ENCODE measurements at places on chromosomes 12 and 14.

DNA sequence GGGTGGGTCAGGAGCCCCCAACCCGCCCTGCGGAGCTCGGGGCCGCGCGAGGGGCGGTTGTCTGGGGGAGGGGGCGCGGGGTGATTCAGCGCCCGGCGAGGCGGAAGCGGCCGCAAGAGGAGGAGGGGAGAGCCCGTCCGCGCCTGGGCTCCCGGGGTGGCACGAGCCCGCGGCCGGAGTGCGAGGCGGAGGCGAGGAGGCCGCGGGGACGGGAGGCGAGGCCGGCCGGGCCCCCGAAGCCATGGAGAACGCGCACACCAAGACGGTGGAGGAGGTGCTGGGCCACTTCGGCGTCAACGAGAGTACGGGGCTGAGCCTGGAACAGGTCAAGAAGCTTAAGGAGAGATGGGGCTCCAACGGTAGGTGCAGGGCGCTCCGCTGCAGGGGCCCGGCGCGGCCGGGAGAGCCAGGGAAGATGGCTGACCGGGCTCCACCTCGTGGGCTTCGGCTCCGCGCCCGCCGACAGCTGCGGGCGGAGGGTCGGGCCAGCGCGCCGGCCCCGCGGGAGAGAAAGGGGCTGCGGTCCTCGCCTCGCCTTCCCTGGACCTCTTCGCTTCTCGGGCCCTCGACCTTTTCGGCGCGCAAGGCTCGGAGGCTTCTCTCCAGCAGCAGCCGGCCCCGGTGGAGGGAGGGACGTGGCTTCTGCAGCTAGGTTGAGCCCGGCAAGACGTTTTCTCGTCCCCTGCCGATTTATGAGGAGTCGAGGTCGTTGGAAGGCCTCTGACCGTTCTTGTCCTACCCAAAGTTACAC, 677 bp downstream of the ATP2A2 start:
- peak; percentile 9 for DNase-seq

- DNase-seq: no peak
Measured at GRCh38 chr12:1972856-1973317, 31.4 kb downstream of the DCP1B start.

DNA sequence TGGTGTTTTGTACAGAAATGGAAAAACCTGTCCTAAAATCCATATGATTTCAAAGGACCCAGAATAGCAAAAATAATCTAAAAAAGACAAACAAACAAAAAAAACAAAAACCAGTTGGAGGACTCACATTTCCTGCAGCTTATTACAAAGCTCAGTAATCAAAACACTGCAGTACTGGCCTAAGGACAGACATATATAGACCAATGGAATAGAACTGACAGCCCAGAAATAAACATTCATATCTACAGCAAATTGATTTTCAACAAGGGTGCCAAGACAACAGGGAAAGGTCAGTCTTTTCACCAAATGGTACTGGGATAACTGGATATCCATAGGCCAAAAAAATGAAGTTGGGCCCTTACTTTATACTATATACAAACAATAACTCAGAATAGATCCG, 55.0 kb downstream of the TAOK3 start:
- DNase-seq: no peak

DNA sequence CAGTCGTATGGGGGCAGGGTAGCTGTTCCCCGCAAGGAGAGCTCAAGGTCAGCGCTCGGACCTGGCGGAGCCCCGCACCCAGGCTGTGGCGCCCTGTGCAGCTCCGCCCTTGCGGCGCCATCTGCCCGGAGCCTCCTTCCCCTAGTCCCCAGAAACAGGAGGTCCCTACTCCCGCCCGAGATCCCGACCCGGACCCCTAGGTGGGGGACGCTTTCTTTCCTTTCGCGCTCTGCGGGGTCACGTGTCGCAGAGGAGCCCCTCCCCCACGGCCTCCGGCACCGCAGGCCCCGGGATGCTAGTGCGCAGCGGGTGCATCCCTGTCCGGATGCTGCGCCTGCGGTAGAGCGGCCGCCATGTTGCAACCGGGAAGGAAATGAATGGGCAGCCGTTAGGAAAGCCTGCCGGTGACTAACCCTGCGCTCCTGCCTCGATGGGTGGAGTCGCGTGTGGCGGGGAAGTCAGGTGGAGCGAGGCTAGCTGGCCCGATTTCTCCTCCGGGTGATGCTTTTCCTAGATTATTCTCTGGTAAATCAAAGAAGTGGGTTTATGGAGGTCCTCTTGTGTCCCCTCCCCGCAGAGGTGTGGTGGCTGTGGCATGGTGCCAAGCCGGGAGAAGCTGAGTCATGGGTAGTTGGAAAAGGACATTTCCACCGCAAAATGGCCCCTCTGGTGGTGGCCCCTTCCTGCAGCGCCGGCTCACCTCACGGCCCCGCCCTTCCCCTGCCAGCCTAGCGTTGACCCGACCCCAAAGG, 804 bp downstream of the GAPDH start:
- peak; percentile 65 for DNase-seq

DNA sequence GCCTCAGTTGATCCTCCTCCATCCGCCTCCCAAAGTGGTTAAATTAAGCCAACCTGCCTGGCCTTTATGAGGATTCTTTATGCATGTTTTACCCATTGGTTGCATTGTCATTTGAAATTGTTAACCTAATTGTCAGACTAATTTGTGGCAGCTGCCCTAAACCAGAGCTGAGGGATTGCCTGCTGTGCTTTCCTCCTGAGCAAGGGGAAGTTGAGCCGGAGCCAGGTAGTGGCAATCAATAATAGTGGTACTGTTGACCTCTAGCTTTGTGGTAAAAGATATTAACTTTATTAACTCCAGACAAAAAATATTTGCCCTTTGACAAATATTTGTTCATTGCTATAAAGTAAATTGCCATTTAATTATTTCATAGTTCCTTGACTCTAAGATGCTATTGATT, 5.6 kb upstream of the HEBP1 start:
- DNase-seq: no peak

GRCh38 chr14:77148510-77149231, 7.1 kb upstream of the ZDHHC22 start:
- DNase-seq: no peak

- no peak for DNase-seq
Measured at GRCh38 chr12:14954269-14954668, 7.1 kb downstream of the ARHGDIB start.

GRCh38 chr12:116302166-116303058, 24.9 kb upstream of the MED13L start:
- no peak for DNase-seq

DNA sequence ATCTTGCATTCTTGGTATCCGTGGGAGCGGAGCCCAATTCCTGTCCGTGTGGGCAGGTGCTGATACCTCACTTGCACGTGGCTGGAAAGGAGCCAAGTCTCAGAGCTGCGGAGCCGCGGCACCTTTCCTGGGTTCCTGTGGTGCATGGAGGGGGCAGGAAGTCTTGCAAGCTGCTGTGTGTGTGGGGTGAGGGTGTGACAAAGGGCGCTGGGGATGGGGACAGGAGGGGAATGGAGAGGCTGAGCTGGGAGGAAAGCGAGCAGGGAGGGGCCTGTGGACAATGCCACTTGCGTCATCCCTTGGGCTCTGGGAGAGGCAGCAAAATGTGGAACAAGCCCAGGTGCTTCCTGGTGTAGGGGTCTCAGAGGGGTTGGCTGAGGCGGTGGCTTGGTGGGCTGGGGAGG, 86.7 kb downstream of the CALM1 start:
- DNase-seq: no peak

DNA sequence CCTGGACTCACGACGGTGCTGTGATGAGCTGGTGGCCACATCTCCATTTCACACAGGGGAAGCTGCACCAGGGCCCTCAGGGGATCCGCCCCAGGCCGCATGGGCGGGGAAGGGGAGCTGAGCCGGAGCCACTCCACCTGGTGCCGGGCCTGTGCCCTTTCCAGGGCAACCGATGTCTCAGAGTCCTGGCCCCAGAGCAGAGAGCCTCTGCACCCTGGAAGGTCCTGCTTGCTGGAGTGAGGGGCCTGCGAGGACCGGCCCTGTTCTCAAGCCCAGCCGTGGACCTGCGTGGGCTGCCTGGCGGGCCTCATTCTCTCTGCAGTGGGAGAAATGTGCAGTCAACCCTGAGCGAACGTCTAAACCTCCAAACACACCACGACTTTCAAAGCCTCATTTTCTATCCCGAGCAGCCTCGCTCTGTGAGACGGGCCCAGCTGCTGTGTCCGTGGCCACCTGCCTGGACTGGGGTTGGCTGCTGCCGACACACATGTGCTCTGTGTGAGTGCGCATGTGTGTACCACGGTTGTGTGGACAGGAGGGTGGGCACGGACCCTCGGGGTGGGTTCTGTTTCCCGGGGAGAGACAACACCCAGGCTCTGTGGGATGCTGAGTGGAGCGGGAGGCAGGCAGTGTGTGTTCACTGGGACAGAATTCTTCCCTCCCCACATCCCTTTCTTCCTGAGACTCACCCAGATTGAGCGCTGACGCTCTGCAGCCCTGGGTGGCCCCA, 163.5 kb downstream of the KIF26A start:
- no peak for DNase-seq

DNA sequence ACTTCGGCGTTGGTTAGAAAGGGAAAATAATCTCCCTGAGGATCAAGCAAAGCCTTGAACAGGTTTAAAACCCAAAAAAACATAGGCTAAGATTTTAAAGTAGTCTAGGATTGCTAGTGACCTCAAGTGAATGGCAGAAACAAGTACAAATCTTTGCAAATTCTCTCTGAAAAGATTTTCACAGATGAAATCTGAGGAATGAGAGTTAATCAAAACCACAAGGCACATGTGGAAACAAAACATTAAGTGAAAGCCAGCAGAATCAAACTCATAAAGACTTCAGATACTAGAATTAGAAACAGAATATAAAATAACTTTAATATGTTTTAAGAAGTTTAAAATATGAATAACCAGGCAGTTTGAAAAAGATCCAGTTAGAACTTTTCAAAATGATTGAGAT, 52.2 kb upstream of the CFL2 start:
- no peak for DNase-seq

DNA sequence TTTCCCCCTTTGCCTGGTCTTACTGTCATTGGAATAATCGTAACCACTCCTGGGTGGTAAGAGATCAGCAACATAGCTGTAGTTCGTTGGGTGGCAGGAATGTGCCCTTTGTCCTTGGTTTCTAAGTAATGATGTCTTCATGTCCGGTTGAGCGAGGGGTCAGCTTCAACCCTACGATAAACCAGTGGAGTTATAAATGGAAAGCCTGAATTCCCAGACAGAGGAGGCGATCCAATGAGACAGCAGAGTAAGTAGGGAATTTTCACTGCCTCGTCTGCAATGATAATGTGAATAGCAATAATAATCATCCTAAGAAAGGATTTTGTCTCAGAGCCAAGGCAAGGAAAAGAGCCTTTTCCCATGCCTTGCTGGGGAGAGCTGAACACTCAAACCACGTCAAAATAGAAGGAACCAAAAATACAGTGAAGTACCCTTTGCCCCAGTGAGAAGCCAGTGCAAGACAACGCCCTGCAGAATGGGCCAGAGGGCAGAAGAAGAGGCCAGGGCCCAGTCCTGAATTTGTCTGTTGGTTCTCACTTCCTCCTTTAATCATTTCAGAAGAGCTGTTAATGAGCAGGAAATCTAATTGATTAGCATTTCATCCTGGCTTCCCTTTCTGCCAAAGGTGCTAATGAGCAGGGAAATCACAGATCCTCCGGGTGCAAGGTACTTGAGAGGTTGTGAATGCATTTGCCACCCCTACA, 330.7 kb downstream of the CACNA1C start:
- DNase-seq: no peak

- no peak for DNase-seq
Measured at GRCh38 chr14:95480887-95481226, 35.6 kb downstream of the SYNE3 start.

- DNase-seq: no peak
Measured at GRCh38 chr14:89493877-89494634, 77.0 kb upstream of the FOXN3 start.

GRCh38 chr14:72545411-72546311, 348.2 kb downstream of the DPF3 start:
- no peak for DNase-seq

DNA sequence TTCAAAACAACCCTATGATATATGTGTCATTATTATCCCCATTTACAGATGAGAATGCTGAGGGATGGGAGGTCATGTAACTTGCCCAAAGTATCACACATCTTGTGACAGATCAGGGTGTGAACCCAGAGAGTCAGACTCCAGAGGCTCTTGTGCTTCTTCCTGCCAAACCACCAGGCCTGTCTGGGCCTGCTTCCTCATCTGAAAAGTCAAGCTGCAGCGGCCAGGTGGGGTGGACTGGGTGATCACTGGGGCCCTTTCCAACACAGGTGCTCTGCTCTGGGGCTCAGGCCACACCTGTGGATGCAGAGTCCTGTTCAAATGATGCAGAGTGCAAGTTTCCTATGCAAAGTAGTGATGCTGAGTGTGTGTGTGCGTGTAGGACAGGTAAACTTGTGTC, 26.7 kb downstream of the TSPAN11 start:
- DNase-seq: no peak

GRCh38 chr12:24027352-24027751, 77.9 kb upstream of the SOX5 start:
- no peak for DNase-seq

DNA sequence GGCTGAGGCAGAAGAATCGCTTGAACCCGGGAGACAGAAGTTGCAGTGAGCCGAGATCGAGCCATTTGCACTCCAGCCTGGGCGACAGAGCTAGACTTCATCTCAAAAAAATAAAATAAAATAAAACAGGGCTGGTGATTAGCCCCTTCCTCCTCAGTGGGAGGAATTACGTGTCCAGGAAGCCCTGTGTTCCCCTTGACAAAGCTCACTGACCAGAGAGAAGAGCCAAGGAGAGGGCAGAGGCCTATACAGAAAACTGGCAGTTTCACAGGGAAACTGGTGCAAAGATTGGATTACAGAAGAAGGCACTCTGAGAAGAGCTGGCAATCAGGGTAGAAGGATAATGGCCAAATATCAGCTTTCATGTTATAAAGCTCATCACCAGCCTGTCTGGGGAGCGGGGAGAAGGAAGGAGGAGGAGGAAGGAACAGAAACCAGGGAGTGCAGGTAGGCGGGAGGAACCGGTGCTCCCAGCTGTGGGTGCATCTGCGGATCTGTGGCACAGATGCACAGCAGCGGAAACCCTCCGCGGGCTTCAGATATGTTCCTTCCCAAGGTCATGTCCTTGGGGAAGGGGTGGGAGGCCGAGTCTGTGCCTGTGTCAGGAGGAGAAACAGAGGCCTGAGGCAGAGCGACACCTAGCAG, 6.7 kb downstream of the RAB15 start:
- DNase-seq: no peak

DNA sequence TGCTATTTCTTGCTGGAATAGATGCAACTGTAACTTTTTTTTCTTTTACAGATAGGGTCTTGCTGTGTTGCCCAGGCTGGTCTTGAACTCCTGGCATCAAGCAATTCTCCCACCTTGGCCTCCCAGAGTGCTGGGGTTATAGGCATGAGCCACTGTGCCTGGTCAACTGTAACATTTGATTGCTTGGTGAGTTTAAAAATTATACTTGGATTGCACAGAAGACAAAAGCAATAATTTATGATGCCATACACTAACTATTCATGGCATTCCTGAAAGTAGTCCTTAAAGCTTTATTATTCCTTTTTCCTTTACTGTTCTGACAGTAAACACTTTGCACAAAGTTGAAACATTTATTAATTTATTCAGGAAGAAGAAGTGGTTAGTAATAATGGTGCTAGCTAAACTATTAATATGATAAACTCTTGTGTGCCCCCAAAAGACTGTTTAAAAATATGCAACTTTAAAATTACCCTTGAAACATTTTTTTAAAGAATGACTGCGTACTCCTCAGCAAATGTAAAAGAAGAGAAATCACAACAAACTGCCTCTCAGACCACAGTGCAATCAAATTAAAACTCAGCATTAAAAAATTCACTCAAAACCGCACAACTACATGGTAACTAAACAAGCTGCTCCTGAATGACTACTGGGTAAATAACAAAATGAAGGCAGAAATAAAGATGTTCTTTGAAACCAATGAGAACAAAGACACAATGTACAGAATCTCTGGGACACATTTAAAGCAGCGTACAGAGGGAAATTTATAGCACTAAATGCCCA, 8.3 kb downstream of the PTPRB start:
- DNase-seq: no peak

Measured in stimulated activated CD8-positive, alpha-beta memory T cell treated with anti-CD3 and anti-CD28 coated beads, Interleukin-7, amount 100 ng/mL, for 24 hours (primary cell).